Activated naive CD4-positive, alpha-beta T cell (primary cell): ENCODE measurements at places on chromosomes 5 and 9.
A peak's percentile ranks its signal among the peaks of the same experiment; 100 is the strongest.

DNA sequence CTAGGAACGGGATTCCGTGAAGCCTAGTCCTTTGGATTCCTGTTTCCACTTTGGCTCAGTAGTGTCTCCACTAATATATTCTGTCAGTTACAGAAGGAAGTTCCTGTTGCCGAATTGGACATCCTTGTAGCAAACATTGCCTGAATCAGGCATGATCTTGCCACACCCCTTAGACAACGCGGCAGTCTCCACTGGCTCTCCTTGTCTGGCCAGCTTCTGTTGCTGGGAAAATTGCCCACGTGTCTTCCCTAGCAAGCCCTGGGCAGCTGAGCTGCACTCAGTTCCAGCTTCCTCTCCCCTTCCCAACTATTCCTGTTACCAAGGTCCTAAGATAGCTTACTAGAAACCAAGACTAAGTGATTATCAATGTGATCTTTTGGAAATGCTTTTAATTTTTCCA lies 316.6 kb upstream of the RIOK2 start:
- no peak for DNase-seq

DNA sequence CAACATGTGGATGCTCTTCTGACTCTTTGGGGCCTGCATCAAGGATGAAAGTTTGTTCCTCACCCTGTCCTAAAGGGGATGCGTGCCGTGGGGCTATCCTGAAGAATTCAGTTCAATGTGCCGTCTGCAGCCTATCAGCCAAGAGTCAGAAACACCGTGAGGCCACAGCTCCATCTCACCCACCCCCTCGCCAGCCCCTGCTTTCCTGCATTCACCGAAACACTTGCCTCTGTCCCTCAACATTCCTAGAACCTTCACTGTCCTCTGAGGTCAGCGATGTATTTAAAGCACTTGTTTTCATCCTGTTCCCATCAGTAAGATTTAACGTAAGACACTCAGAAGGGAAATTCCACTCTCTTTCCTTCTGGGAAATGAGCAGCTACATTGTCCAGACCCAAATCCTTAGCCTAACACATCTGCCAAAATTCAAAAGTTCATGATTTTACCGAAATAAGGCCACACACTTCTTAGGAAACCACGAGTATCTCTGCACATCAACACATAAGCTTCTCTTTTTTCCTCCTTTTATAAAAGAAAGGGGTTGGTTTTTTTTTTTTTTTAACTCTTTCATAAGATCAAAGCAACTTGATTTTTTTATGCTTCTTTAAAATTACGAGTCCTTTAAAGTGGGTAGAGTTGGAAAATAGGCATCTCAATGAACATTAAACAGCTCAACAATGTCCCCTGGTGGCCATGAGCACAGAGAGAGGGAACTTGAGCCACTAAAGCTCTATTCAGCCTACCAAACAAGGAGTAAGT lies 100.7 kb downstream of the SUSD1 start:
- peak; percentile 52 for DNase-seq

DNA sequence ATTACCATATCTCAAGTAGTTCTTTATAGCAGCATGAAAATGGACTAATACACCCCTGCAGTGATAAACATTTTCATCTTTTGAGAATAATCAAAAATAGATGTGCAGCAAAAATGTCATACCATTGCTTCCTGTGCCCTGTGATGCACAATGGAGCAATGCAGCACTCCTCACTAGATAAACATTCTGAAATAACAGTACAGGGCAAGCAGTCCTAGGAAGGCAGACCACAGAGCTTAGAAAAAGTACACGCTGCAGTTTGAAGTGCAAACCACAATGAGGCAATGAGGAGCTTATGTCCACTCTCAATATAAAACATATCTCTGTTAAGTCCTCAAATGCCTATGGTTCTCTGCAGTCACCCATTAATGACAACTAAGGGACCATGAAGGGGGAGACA lies 367.6 kb downstream of the PDE4D start:
- DNase-seq = no peak

DNA sequence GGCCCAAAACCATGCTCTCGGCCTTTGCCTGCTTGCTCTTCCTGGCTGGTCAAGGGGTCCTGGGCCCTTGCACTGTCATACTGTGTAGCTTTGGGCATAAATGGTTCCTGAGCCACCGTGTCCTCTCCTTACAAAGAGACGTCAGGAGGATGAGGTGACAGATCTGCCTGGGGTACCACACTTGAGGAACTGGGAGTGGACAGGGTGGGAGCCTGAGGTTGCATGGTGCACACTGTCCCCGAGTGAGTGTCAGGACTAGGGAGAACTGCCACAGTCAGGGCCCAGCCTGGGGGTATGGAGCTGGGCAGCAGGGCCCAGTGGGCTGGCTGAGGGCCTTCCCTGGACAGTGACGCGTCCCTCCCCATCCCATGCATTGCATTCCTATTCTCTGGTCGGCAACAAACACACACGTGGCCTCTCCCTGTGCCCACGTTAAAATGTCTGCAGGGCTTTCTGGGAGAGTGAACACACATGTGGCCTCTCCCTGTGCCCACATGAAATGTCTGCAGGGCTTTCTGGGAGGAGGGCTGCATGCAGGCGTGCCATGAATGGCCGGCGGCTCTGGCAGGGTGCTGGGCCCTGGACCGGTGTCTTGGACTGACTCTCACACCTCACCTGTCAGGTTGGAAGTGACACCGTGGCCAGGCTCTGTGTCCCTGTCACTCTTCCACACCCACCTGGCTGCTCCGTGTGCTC lies 122.1 kb upstream of the COL5A1 start:
- DNase-seq = no peak

- DNase-seq = no peak
Measured at GRCh38 chr9:14165376-14166035, 148.4 kb downstream of the NFIB start.

- DNase-seq = no peak
Measured at GRCh38 chr9:89592213-89592815, 12.5 kb upstream of the GADD45G start.

- no peak for DNase-seq
Measured at GRCh38 chr9:107927276-107927675, 437.7 kb upstream of the KLF4 start.

DNA sequence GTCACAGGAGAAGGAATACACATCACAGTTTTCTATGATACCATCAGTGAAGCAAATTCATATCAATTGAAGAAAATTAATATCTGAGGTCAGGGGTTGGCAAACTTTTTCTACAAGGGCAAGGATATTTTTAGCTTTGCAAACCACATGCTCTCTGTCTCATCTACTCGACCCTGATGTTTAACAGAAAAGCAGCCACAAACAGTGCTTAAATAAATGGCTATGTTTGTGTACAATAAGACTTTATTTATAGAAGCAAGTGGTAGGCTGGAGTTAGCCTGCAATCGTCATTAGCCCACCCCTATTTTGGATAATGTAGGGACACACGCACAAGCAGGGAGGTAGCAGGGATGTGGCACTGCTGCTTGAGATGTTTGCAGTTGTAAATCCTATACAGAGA lies 251.4 kb downstream of the CETN3 start:
- no peak for DNase-seq

DNA sequence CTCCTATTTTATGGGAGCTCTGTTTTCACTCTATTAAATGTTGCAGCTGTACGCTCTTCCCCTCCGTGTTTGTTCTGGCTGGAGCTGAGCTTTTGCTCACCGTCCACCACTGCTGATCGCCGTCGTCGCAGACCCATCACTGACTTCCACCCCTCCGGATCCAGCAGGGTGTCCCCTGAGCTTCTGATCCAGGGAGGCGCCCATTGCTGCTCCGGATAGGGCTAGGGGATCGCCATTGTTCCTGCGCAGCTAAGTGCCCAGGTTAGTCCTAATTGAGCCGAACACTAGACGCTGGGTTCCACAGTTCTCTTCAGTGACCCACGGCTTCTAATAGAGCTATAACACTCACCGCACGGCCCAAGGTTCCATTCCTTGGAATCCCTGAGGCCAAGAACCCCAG lies 96.2 kb upstream of the PRDM9 start:
- DNase-seq = no peak

- DNase-seq = no peak
Measured at GRCh38 chr5:88551724-88552345, 283.2 kb upstream of the TMEM161B start.

DNA sequence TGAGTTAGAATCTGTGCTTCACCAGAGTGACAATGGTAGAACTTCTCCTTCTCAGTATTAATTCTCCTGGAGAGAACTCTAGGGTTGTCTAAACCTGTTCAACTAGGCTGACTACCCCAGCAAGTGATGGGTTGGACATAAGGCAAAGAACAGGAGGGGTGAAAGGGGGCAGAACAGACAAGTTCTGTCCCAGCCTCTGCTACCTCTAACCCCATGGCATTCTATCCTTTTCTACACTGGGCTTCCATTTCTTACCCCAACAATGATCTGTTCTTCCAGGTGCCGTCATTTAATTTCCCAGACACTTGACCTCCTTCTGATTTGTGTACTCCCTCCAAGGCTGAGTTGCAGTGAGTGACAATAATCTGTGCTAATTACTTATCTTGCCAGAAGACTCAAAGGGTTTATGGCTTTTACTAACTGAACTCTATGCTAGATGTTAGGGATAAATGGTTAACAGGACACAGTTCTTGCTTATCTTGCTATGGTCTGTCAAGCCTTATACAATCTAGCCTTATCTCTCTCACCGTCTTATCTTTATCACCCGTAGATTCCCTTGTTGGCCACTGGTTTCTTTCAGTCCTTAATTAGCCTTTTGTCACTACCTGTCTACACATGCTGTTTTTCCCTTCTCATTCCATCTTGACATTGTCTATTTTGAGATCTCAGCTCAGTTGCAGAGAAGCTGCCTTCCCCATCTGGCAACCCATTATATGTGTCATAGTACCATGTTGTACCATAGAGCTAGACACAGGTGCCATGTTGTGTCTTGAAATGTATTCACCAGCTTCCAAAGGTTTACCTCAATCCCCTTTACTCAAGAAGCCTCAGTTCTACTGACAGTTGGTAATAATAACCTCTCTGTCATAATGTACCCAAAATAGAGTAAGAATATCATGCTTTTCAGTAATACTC lies 10.0 kb upstream of the MATR3 start:
- DNase-seq = no peak

- DNase-seq = no peak
Measured at GRCh38 chr5:68379275-68380036, 163.9 kb downstream of the PIK3R1 start.

GRCh38 chr9:116541402-116541801 lies 145.7 kb upstream of the TRIM32 start:
- no peak for DNase-seq

GRCh38 chr5:78810098-78810920 lies 161.7 kb upstream of the LHFPL2 start:
- no peak for DNase-seq

DNA sequence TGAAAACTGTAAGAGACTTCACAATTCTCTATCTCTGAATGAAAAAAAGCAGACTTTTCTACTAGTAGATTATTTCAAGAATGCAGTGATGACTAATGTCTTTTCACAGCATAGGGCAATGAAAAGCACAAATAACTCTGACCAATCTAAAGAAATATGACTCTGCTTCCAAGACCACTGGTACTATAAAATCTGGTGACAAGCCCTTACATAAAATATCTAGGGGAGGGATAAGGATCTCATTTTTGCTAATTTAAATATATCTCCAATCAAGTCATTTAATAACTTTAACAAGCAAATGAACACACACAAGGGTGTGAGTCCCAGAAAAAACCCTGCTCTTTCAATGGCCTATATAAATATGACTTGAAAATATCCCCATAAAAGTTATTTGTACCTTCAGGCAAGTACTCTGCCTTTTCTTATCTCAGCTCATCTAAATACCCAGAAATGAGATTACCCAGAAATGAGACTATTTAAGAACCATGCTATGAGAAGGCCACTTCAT lies 105.2 kb downstream of the GNAQ start:
- no peak for DNase-seq

- DNase-seq = no peak
Measured at GRCh38 chr5:10233505-10233904, 16.2 kb downstream of the ATPSCKMT start.

- DNase-seq = no peak
Measured at GRCh38 chr5:16615741-16616535, 859 bp downstream of the RETREG1 start.

DNA sequence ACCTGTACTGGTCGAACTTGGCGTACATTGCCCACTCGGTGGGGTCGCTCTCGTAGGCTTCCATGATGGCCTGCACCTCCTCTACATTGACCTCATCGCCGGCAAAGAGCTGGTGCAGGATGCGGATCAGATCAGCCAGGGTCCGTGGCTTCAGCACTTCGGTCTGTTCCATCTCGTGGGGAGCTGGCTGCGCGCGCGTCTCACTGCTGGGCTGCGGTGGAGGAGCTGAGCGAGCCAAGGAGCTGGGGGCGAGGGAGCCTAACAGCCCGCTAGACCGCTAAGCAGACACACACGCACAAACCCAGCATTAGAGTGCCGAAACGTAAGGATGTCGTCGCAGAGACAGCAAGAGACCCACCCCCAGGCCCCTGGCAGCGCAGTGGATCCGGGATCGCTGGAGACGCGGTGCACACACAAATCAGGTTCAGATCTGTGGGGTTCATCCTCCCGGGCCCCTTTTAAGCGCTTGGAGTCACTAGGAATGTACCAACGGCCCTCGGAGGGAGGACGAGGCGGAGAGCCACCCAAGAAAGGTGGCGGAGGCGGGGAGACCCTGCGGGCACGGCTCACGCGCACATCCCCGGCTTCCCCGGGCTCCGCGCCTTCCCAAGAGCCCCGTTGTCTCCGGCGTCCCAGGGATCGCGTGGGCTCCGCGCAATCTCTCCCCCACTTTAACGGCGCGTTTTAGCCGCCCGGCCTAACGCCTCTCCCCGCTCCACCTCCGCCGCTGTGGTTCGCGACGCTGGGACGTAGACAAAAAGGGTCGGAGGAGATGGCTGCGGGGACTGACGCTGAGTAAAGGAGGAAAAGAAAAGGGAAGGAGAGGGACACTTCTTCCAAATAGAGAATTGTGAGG lies at the start of gene CDO1:
TSS of gene CDO1 (minus strand) at position 434 of the 856 bp plus-strand sequence. CDS start at position 172, 262 bp downstream.
- no peak for DNase-seq

DNA sequence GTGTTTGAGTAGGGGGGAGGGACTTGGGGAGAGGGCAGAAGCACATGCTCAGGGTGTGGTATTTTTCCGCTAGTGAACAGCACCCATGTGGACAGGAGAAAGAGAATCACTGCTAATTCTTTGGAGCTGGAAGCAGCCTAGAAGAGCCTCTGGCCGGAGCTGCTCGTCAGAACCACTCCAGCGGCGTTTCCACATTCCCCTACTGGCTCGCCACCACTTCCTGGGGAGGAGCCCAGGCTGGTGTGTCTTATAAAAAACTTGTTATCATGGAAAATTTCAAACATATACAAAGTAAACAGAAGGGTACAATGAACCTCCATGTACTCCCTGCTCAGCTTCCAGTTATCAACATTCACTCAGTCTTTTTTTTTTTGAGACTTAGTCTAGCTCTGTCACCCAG lies 26.7 kb downstream of the LHX2 start:
- DNase-seq = no peak

- DNase-seq = no peak
Measured at GRCh38 chr5:45491368-45491767, 204.8 kb downstream of the HCN1 start.
